ENCODE measurements at places on chromosomes 3 and 15.
A peak's percentile ranks its signal among the peaks of the same experiment; 100 is the strongest.

- no peak for DNase-seq
Measured at GRCh38 chr3:149037684-149038083, 46.3 kb downstream of the GYG1 start.

DNA sequence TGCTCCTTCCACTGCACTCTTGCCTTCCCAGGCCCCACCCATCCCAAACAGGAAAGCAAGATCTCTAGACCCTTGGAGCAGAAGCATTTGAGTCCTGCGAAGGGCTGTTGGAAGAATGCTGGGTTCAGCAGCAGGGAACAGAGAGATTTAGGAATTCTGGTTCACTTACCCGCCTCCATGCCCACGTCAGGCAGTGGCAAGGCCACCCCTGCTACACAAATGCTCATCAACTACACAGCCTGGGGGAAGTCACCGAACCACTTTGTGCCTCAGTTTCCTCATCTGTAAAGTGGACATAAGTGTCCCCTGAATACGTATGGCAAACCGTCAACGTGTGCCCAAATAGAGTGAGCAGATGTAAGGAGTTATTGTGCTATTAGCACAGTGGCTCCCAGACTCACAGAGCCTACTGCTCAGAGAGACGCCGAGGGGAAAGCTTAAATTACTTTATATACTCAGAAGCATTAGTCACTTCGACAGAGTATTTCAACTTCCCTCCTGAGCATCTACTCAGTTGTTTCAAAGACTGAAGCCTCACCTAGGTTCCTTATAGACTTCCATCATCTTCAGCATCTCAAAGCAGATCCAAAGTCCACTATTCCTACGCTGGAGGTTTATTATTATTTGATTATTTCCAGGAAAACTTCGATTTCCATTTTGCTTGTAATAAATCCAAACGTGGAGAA lies 905 bp downstream of the HOMER2 start:
- no peak for DNase-seq

GRCh38 chr3:114669614-114670013 lies 375.8 kb downstream of the TIGIT start:
- no peak for DNase-seq

DNA sequence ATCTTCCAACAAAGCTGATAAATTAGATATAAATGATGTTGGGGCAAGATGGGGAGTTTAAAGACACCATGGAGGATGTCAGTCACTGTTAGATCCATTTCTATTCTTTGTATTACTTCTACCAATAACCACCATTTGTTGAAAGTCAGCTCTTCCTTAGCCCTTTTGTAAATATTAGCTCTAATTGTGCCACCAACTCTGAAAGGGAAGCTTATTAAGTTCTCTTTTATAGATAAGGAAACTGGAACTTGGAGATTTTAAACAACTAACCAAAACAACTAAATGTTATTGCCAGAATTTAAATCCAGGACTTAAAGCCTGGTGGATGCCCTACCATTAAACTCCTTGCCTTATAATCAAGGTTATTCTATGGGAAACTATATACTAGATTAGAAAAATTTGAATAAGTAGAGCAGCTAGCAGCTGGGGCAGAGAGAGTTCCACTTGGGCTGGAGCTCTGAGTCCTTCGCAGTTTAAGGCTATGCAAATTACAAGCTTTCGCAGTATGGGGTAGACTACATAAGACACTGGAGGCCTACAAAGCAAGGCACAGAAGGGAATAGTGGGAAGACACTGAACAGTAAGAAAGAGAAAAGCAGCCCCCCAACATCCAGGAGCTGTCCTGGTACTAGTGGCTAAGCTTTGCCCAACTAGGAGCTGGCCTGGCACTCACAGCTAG lies 52.6 kb downstream of the TM4SF18 start:
- DNase-seq, result no peak

GRCh38 chr3:118480101-118480860 lies 554.4 kb downstream of the IGSF11 start:
- no peak for DNase-seq

- DNase-seq, result peak; percentile 41
Measured at GRCh38 chr3:108099679-108100428, 9.0 kb upstream of the CD47 start.

DNA sequence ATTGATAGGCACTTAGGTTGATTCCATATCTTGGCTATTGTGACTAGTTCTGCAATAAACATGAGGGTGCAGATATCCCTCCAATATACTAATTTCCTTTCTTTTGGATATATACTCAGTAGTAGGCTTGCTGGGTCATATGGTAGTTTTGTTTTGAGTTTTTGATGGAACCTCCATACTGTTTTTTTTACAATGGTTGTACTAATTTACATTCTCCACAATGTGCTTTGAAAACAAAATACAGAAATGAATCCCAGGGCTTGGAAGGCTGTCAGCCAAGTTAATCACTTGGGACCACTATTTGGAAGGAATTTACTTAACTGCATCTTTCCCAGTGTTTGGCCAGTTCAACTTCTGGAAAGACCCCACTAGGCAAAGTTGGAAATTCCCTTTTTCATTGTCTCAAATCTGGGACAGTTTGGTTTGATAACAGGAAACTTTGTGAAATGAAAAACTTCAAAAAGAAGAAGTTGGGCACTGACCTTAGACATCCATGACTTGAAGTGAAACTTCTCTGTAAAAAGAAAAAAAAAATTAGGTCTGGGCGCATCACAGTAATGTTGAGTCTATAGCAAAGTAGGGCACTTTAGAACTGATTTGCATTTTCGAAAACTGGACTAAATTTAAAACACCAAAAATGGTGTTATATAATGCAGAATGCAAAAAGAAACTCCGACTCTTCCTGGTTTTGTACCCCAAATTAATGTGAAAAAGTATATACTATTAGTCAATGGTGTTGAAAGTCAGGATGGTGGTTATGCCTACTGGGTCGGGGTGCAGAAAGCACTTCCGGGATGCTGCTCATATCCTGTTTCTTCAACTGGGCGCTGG lies 6.0 kb downstream of the CTSH start:
- DNase-seq, result peak; percentile 51

GRCh38 chr3:36959821-36960220 lies 15.0 kb upstream of the TRANK1 start:
- DNase-seq, result no peak

DNA sequence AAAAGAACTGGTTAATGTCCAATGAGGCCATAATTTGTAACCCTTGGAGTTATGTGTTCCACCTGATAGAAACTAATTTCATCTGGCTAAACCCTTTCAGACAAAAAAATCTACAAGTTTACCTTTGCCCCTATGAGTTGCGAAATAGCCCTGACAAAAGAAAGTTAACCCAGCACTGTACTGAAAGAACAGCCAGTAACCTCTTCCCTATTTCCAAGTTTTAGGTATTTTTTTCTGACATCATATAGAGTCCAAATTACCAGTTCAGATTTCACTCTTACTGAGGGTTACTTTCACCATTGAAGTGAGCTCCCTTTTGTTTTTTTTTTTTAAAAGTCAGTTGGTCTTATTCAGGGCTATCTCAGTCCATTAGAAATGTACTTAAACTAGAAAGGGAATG lies 42.8 kb upstream of the PTPRG start:
- no peak for DNase-seq

DNA sequence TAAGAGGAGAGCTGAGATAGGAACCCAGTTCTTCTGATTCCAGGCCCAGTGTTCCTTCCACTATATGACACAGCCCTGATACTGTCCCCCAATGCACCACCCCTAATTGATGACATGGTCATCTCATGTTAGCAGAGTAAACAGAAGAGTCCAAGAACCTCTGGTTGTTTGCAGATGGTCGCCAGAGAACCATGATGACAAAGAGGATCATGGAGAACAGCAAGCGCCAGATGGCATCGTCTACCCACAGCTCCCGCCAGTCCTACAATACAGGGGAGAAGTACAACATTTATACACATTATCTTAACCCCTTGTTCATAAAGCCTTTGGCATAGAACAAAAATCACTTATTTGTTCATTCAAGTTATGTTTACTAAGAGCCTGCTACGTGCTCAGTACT lies 18.5 kb upstream of the VPS39 start:
- no peak for DNase-seq

GRCh38 chr15:42270551-42270950 lies 2.5 kb upstream of the GANC start:
- no peak for DNase-seq

DNA sequence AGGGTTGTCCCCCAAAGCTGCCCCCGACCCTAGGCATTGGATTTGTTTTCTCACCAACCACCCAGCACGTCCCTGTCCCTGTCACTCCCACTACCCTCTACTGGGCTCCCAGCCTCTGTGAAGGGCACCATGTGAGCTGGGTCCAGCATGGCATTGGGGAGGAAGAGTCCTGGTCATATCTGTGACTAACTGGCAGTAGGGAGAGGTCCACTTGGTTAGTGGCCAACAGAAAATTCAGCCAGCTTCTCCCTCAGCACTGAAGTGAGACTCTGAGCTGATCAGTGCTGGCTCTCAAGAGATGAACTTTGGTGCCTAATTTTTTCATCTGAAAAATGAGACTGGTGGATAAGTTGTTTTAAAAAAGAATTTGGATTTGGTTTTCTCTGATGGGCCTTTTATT lies 11.3 kb upstream of the KIF23 start:
- no peak for DNase-seq

DNA sequence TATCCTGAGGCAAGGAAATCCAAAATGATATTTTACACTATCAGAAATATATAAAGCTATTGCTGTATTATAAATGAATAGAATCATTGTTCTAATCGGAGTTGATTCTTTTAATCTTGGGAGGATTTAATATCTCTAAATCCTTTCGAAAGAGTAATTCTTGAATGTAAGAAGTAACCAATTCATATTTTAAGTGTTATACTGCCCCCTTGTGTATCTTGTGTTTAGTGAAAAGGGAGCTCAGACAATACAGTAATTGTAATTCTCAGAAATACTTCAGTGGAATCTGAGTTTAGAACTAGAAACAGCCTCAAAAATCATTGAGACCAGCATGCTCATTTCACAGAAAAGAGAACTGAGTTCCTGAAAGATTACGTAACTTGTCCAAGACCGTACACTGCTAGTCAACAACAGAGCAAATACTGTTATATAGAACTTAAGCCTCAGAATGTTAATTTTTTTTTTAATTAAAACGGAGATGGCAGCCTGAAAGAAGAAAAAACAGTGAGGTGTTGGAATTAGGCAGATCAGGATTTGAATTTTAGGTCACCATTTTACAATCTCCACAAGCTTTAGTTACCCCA lies 42.9 kb downstream of the PLCH1 start:
- DNase-seq, result peak; percentile 64

DNA sequence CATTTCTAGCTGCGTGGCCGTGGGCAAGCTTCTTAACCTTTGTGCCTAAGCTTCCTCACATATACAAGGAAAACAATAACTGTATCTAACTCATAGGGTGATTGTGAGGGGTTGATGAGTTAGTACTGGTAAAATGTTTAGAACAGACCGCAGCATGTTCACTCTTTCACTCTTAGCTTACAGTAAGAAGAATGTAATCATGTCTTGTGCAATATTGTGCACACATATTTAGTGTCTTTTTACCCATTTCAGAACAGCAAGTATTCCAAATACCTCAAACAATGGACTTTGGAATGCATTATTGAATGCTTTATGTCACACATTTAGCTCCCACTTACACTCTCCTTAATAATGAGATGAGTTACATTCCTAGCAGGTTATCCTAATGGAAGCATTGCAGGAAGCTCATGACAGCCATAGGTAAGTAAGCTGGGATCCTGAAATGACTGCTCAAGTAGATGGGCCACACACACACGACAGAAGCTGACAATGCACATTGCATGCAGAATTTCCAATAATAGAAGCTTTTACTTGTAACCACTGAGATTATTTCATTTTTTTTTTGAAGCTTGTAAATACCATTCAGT lies 468.9 kb upstream of the WNT5A start:
- no peak for DNase-seq

DNA sequence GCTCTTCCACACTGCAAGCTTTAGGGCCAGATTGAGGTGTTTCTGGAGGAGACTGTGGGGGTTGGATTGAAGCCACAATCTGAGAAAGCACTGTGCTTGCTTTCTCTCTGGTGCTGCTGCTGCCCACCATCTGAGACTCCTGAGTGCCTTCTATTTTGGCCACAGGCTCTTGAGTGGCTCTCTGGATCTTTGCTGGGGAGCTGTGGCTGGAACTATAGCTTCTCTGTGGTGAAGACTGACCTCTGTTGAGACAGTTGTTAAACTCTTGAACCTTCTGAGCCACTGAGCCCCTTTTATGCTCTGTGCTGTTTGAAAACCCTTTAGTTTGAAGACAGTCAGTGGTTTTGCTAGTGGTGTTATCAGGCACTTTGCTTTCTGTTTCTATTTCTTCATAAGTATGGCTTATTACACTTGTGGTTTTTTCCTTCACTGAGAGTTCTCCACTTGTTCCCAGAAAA lies 108.7 kb upstream of the TSPAN3 start:
- DNase-seq, result peak; percentile 17

GRCh38 chr15:99594916-99595315 lies 29.1 kb downstream of the MEF2A start:
- DNase-seq, result no peak

- peak; percentile 77 for DNase-seq
Measured at GRCh38 chr3:160413613-160414248, 14.3 kb downstream of the SMC4 start.

GRCh38 chr3:162141272-162141791 lies 644.7 kb downstream of the OTOL1 start:
- no peak for DNase-seq

DNA sequence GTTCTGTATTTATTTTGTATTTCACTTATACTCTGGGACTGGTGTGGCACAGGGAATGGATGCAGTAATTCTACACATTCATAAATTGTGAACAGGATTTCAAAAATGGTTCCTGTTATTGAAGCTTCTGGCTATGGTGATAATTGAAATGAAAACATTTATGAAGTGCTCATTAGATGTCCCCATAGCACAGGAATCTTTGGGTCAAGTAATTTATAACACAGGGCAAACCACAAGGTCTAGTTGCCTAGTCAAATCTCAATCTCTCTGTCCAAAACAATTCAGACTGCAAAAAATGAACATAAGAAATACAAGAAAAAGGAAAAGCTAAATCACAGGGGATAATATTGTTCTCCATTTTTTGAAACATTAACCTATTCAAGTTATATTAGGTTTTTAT lies 117.5 kb upstream of the PTPRG start:
- no peak for DNase-seq

GRCh38 chr3:45226206-45226915 lies at the start of gene TMEM158:
TMEM158 (minus strand) TSS chr3:45226287; CDS start chr3:45226027, 260 bp downstream.
- DNase-seq, result peak; percentile 52

GRCh38 chr3:52147804-52148203 lies 6.4 kb downstream of the POC1A start:
- no peak for DNase-seq

DNA sequence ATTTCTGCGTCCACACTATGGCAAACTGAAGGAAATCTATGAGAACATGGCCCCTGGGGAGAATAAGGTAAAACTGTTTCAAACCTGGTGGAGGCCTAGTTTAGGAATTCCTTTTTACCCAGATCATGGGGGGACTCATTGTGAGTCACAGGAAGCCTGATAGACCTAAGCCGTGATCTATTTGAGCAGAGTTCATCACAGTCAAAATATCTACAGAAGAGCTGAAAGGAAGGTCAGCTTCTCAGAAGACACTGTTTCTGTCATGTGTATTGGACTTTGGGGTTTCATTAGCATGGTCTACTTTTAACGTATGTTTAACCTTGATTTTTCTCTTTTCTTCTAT lies 1.3 kb downstream of the PSMD2 start:
- DNase-seq, result no peak

- peak; percentile 5 for DNase-seq
Measured at GRCh38 chr3:127729556-127730056, 56.9 kb downstream of the ABTB1 start.
